Ecto neural progenitor cell (in vitro differentiated cells): ENCODE measurements at places on chromosomes 13 and 19.

DNA sequence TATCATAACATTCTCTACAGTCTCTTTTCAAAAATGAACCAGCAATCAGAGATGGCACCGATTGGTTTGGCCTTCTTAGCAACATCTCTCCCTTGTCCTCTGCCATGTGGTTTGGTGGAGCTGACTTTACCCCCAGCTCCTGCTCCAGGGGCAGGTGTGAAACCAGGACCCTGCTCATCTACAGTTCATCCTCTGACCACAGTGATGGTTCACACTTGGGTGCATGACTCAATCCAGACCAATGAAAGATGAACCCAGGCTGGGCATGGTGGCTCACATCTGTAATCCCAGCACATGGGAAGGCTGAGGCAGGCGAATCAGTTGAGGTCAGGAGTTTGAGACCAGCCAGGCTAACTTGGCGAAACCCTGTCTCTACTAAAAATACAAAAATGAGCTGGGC is 33.6 kb upstream of the FFAR2 start:
- no peak for DNase-seq

DNA sequence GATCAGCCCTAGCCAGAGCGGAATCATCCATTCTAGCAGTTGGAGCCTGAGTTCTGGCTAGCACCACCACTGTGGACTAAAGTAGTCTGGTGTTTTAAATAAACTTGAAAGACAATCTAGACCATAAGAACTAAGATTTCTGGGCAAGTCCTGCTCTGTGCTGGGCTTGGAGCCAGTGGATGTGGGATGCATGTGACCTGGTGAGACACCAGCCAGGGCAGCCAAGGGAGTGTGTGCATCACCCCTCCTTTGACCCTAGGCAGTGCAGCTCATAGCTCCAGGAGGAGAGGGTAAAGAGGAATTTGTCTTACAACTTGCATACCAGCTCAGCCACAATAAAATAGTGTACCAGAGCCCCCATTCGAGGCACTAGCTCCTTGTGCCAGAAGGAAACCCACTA is 21.0 kb downstream of the ITGBL1 start:
- no peak for DNase-seq

GRCh38 chr19:4811328-4812131 is 20.0 kb downstream of the TICAM1 start:
- peak; percentile 88 for DNase-seq

DNA sequence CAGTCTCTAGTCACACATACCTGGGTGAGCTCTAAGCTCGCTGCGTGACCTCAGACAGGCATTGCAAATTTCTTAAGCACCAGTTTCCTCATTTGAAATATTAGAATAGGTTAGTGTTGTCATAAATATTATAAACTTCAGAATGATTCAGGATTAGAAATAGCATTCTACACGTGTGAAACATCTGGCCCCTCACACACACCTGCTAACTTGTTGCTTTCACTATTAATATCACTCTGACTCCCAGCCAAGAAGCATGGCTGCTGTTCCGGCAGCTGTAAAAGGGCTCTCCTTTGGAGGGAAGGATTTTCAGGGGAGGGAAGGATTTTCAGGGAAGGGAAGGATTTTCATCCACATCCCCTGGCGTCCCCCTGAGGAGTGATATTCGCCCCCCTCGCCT is 161.3 kb upstream of the GPR12 start:
- no peak for DNase-seq

- no peak for DNase-seq
Observed at GRCh38 chr13:39484506-39485313, 118.3 kb downstream of the LHFPL6 start.

- DNase-seq: peak; percentile 52
Observed at GRCh38 chr13:50376895-50377575, 361.8 kb downstream of the KCNRG start.

GRCh38 chr13:34076943-34077703 is 259.2 kb downstream of the RFC3 start:
- DNase-seq: no peak

GRCh38 chr13:106772006-106772601 is 204.2 kb upstream of the ARGLU1 start:
- no peak for DNase-seq

- no peak for DNase-seq
Observed at GRCh38 chr19:271856-272255, 19.3 kb downstream of the PLPP2 start.

GRCh38 chr19:39126312-39127187 is 964 bp downstream of the PAK4 start:
- no peak for DNase-seq

DNA sequence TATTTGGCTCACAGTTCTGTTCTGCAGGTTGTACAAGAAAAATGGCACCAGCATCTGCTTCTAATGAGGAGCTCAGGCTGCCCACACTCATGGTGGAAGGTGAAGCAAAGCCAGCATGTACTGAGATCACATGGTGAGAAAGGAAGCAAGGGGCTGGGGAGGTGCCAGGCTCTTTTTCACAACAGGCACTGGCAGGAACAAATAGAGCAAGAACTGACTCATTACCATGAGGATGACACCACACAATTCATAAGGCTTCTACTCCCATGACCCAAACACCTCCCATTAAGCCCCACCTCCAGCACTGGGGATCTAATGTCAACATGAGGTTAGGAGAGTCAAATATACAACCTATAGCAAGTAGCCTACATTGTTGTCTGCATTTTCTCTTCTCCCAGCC is 522.6 kb downstream of the RFC3 start:
- no peak for DNase-seq

DNA sequence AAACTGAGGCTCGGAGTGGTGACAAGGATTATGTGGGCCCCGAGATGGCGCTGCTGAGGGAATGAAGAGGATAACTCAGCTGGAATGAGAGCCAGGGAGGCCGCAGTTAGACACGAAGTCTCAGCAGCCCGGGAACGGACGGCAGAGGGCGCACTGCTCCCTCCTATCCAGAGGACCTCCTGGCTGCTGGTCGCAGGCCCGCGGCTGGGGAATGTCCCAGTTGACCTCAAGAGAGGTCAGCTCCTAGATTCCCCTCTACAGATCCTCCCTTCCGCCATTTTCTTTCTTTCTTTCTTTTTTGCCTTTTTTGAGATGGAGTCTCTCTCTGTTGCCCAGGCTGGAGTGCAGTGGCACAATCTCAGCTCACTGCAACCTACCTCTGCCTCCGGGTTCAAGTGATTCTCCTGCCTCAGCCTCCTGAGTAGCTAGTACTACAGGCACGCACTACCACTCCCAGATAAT is 24.1 kb upstream of the ASPDH start:
- DNase-seq: peak; percentile 94

DNA sequence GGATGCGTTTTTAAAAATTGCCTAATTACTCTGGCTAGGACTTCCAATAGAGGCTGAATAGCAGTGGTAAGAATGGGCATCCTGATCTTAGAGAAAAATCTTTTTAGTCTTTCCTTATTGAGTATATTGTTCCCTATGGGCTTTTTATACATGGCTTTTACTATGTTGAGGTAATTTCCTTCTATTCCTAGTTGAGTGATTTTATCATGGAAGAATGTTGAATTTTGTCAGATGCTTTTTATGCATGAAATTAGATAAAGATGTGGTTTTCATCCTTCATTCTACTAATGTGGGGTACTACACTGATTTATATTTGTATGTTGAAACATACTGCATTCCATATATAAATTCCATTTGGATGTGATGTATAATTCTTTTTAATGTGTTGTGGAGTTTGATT is 2673.8 kb downstream of the PCDH9 start:
- DNase-seq: no peak

- DNase-seq: no peak
Observed at GRCh38 chr13:26062853-26063444, 11.1 kb upstream of the SHISA2 start.

GRCh38 chr13:25109341-25109740 is 13.4 kb downstream of the PABPC3 start:
- no peak for DNase-seq

- no peak for DNase-seq
Observed at GRCh38 chr13:28071424-28071823, 29.0 kb downstream of the FLT3 start.

- DNase-seq: no peak
Observed at GRCh38 chr13:113655346-113656002, 2.5 kb downstream of the ATP4B start.

DNA sequence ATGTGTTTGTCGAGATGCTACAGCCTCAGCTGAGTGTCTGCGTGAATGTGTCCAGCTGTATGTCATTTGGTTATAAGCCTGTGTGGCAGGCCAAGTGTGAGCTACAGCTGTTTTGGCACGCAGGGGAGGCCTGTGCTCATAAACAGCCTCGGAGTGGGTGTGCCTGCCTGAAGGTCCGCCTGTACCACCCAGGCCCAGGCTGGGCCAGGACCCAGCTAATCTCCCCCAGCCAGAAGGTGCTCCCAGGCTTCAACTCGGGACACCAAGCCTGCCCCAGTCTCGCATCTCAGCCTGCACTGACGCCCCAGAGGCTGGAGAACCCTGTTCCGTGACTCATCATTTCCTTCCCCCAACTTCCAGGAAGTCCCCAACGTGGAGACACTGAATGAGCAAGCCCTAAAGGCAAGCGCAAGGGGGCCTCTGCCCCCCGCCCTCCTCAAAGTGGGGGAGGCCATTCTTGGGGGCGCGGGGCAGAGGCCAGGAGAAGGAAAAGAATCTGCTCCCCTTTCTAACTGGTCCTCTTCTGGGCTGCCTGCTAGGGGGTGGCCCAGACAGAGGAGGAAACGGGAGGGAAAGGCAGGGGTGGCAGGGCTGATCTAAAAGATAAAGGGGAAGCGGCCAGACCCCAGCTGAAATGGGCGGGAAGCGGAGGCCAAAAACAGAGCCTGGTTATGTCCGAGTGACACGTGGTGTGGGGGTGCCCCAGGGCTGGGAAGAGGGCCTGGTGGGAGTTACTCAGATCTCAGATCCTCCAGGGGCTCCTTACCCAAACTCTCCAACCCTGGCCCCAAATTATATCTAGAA is 2.0 kb downstream of the SLC1A5 start:
- DNase-seq: peak; percentile 61
